ENCODE measurements at places on chromosomes 7 and 10.

- no peak for DNase-seq
Observed at GRCh38 chr10:48490571-48490940, 114.3 kb downstream of the ARHGAP22 start.

DNA sequence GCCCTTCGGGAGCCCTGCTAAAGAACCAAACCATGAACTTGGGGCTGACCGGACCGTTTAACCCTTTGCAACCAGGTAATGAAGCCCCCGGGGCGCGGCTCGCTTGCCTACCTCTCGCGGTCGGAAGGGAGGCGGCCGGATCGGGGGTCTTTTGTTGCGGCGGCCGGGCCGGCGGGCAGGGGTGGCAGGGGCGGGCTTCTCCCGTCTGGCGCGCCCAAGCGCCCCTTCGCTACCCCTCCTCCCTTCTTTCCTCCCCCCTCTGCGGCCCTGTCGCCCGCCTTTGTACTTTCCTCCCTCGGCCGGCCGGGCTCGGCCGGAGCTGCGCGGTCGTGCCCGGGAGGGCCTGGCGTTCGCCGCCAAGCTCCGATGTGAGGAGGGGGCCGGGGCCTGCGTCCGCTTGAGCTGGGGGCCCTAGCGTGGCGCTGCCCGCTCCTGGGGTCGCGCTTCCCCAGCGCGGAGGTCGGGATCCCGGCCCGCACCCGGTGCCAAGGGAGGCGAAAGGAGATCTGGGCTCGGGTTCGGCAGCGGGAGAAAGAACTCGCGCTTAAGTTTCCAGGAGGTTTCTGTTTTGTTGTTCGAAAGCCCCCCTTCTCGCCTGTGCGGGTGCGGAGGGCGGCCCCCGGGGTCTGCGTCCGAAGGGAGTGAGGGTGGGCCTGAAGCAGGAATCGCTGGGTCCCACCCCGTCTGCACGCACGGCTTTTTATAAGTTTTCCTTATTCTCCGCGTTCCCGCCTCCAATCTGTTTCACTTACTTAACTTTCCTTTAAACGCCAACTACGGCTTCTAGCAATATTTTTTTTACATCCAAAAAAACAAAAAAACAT is 436.8 kb upstream of the GALNT17 start:
- no peak for DNase-seq

DNA sequence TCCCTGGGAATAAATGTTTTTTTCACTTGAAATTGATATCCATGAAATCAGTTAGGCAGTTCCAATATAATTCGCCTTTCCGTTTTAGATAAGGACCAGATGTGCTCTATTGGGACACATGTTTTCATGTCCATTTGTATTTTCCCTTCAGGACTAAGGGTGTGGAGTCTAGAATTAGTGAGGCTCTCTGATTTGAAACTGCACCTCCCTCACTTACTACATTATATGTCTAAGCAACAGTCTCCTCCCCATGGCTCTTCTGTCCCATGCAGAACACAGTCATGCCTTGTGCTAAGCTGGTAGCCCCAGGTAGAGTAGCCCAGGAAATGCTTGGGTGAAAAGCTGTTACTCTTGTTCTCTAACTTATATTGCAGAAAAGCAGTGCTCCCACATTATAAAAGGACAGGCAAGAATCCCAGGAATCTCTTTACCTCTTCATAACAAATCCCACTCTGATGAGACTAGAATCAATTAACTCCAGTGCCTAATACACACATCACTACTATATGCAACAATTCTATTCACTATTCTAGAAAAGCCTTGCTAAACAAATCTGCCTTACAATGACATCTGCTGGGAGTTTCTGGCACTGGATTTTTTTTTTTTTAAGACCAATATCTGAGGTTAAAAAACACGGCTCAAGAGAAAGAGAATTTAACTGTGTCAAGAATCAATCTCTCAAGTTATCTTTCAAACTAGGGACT is 293.9 kb downstream of the SNX13 start:
- no peak for DNase-seq

- DNase-seq, result no peak
Observed at GRCh38 chr7:51444936-51445335, 128.3 kb upstream of the COBL start.

DNA sequence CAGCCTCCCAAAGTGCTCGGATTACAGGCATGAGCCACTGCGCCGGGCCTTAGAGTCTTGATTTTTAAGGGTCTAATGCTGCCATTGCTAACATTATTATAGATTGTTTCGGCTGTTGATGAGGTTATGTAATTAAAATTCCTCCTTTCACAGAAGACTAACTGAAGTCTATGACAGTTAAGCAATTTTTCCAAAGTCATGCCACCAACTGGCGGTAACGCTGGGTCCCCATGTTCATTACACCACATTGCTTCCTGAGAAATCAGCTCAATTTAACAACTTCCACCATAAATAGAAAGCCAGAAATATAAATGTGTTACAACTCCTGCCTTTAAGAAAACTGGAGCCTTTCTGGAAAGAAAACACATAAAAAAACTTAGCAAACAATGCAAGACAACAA is 3.5 kb downstream of the ERLIN1 start:
- no peak for DNase-seq

DNA sequence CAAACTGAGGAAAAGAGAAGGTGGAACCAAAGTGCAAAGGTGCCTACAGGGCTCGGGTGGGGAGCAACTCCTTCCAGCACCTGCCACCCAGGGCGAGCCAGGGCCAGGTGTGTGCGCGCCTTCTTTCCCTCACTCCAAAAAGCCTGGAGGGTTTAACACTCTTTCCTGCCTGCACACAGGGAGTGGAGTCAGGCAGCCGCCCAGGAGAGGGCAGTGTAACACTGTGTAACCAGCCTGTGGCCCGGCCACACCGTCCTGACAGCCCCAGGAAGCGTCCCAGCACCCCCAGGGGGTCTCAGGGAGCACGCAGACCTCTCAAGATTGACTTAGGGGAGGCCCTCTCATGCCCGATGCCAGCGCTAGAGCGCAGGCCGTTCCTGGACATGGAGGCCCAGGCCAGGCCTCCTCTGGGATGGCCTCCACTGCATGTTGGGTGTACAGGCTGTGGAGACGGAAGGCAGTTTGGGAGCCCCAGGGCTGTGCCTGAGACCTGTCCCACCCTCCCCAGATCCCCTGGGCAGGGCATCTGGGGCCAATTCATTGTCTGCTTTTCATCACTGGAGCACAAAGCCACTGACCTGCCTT is 13.4 kb downstream of the BRI3 start:
- DNase-seq, result no peak

- DNase-seq, result no peak
Observed at GRCh38 chr7:84144935-84145334, 49.7 kb downstream of the SEMA3A start.

DNA sequence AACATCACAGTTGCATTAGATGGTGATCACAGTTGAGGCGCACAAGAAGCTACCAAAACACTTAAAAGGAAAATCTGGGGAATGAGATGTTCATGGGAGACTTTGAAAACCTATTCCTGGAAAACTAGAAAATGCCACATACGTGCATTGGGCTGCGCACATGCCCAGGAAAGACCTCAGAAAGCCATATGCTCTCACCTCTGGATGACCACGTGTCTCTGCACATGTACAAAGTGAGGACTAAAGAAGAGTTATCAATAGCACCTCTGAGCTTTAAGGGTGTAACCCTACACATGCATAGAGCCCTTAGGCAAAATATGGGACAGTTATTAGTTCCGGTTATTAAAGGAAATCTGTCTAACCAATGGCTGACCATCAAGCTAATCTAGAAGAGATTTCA is 77.7 kb downstream of the CRPPA start:
- no peak for DNase-seq

GRCh38 chr7:47520406-47520805 is 61.5 kb downstream of the TNS3 start:
- DNase-seq, result no peak

DNA sequence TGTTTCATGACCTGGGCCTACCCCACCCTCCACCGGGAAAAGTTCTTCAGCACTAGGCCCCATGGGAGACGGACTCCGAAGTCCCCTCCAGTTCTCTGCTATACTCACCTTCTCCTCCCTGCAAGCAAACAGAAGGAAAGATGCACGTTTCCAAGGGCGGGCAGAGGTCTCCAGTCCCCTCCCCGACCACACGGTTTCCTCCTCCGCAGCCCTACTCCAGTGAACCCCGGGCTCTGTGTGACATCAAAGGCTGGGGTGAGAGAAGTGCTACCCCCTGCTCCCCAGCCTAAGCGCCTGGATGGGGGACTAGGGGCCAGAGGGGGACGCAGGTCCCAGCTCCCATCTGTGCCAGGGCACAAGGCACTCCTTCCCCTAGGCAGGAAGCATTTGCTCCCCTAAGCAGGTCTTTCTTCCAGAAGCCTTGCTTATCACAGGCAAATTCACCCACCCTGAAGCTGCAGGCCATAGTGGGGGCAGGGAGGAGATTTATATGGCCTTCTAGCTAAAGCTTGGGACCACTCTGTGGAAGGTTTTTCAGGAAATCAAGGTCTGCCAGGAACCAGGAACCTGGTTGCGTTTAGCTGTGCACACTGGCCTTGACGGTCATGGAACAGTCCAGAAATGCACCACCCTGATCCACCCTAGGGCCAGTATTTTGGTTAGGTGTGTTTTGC is 52.8 kb downstream of the ASB13 start:
- no peak for DNase-seq

- DNase-seq, result no peak
Observed at GRCh38 chr7:2654059-2654458, 22.3 kb downstream of the TTYH3 start.

- no peak for DNase-seq
Observed at GRCh38 chr7:141660259-141660658, 41.7 kb downstream of the DENND11 start.

DNA sequence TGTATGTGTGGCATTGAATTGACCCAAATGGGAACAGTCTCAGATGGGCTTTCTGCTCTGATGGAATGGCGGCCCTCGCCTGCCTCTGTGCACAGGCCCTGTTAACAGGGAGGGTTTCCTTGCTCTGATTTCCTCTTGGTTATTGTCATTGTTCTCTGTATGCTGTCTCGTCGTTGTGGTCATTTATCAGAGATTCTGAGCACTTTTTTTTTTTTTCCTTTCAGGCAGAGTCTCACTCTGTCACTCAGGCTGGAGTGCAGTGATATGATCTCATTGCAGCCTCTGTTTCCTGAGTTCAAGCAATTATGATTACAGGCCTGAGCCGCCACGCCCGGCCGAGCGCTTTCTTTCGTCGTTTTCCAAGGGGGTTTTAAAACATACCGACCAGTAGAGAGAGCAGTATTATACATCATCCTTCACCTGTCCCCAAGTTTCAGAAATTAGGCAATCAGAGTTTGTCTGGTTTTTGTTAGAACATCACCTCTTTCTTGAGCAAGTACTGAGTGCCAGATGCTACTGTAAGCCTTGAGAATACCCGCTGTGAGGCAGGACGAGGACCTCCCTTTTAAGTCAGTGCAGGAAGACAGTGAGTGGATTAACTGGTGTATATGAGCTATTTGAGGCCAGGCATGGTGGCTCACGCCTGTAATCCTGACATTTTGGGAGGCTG is 6.5 kb downstream of the CHST12 start:
- no peak for DNase-seq
